ENCODE measurements at places on chromosomes 16 and 17.

GRCh38 chr17:66654764-66655163 lies 180.2 kb upstream of the CACNG5 start:
- no peak for DNase-seq

- DNase-seq: no peak
These were observed 74.7 kb downstream of the CDH13 start for GRCh38 chr16:82701442-82701955.

GRCh38 chr17:45172541-45173286 lies 11.0 kb downstream of the HEXIM2 start:
- DNase-seq: peak; percentile 21

- DNase-seq: no peak
These were observed 731 bp upstream of the MKS1 start for GRCh38 chr17:58219789-58220183.

DNA sequence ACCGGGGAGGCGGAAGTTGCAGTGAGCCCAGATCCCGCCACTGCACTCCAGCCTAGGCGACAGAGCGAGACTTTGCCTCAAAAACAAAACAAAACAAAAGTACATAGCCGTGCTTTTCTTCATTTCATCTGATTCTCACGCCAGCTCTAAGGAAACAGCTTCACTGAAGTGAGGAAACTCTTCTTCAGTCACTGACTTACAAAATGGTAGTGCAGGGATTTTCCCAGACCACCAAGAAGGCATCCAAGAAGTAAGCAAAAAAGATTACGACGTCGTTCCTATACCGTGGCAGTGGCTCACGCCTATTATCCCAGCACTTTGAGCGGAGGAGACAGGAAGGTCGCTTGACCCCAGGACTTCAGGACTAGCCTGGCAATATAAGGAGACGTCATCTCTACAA lies 40.4 kb upstream of the SLFN13 start:
- DNase-seq: no peak

- DNase-seq: no peak
These were observed 70.5 kb downstream of the DNAH17 start for GRCh38 chr17:78506454-78507309.

DNA sequence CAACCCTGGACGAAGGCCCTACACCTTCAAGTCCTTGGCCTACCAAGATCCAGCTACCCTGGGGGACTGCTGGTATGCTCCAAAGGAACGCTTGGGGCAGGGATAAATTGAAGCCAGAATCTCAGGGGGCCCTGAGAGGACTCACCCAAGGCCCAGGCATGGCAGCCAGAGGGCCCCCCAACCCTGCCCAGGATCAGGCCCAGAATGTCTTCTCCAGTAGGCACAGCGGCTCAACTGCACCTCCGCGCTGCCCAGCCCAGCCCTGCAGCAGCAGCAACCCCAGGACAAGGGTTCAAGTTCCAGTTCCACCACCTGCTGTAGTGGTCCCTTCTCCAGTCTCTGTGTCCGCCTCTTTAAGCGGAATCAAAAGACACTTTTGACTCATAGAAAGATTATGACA lies 2.2 kb downstream of the TFAP4 start:
- no peak for DNase-seq

DNA sequence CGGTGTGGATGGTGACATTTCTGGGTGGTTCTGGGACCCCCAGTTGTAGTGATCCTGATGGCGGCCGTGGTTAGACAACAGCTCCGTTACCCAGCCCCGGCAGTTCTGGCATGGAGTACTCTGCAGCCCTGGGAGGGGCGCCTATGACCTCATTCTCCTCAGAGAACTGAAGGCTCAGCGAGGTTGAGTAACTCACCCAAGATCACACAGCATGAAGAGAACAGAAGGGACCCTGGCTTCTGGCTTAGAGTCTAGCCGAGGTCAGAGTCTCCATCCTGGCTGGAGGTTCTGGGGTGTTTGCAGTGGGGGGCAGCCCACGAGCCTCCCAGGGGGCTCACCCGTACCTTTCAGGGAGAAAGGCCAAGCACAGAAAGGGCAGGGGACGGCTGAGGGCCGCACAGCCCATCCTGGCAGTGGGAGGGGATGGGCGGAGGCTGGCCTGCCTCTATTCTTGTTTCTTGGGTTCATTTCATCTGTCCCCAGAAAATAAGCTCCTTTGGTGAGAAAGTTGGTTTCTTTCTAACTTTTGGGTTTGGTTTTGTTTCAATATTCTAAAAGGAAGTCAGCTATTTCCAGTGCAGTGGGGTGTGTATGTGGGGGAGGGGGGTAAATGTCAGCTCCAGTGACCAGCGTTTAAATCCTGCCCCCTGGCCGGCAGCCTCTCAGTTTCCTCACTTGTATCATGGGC lies 13.2 kb downstream of the ZFPM1 start:
- no peak for DNase-seq

DNA sequence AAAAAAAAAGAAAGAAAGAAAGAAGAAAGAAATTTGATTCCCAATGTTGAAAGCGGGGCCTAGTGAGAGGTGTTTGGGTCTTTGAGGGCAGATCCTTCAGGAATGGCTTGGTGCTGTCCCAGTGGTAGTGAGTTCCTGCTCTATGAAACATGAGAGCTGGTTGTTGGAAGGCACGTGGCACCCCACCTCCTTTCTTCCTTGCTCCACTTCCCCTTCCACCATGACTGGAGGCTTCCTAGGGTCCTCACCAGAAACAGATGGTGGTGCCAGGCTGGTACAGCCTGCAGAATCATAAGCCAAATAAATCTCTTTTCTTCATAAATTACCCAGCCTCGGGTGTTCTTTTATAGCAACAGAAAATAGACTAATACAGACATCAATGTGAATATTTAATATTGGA lies 147.3 kb upstream of the KCNJ18 start:
- DNase-seq: no peak

- peak; percentile 54 for DNase-seq
These were observed 44.3 kb downstream of the TBC1D16 start for GRCh38 chr17:79991140-79991923.

DNA sequence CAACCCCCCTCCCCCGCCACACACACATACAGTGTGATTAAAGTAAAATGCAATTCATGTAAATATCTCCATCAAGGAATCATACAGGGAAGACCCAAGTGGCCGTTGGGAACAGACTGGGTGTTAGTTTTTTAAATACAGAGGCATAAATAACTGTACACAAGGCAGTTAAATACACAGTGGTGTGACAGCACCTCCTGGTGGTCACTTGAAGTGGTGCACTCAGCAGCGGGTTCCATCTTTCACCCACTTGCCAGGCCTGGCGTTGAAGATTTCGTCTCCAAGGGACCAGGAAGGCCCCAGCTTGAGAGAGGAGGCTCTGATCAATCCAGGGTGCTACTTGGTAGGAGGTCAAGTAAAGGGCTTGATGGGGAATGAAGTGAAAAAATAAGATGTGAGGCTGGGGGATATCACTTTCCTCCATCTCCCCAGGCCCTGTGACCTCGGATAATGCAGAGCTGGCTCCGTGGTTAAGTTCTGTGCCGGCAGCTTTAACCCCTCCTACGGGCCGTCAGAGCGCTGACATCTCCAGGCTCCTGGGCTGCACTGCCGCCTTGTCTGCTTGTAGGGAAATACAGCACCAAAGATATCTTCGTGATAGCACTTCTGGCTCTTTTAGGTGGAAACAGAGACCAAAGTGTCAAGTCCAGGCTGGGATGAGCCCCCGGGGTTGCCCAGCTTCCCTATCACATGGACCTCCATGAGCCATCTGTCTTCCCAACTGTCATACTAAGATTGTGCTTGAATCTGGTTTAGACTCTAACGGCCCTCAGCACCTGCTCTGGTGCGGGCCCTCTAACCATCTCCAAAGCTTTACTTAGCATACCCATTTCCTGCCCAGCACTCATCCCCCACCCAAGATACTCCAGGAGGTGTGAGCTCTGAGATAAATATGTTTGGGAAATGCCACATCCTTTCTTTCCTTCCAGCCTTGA lies 20.7 kb downstream of the LGALS9 start:
- DNase-seq: peak; percentile 25

DNA sequence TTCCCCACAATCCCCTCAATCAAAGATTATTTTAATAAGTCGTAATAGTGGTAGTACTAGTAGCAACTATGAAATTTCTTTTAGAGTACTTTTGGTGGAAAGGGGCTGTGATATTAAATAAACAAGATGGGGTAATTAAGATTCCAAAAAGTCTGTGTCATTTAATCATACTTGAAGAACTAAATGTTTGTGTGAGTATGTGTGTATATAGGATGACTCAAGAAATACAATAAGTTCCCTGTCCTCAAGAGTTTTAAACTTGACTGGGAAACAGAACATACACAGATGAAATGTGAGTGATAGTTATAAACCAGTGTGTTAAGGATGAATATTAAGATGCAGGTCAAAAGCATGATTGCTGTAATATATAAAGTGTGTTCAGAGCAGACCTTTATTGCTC lies 2.3 kb downstream of the ALDH3A2 start:
- DNase-seq: no peak

GRCh38 chr17:42865638-42866094 lies 14.7 kb downstream of the AOC3 start:
- no peak for DNase-seq

DNA sequence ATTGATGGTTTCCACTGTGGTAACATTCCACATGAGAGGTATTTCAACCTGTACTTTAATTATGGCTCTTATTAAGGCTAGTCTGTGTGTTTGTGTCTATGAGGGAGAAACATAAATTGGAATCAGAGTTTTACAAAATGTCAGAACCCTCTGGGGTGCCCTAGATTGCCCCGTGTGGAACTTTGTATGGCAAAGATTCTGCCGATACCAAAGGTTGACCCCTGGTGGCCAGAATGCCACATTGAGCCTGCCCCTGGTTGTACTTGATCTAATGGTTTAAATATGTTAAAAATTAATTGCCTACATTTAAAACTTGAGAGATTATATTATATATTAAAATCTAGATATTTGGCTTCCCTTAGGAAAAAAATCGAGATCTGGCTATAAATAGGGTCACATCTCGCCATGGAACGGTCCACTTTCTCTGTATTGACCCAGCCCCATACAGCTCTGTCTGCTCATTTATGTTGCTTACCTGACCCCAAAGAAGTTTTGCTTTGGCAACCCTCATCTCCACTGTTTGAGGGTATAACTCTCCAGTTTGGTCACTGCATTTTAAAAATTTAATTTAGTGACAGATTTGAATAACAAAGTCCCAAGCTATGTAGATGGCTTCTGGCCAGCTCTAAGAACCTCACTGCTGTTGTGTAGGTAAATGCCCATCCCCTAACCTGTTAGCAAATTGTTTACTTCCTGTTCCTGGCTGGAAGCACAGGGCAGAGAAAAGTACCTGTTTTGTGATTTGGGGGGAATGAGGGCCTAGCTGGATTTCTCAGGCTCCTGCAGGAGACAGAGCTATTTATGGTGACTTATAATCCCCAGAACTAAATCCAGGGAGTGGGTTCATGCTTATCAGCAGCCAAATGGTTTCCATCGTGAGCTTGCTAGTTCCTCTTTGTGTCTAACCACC lies 95.0 kb downstream of the PLCG2 start:
- DNase-seq: peak; percentile 12

DNA sequence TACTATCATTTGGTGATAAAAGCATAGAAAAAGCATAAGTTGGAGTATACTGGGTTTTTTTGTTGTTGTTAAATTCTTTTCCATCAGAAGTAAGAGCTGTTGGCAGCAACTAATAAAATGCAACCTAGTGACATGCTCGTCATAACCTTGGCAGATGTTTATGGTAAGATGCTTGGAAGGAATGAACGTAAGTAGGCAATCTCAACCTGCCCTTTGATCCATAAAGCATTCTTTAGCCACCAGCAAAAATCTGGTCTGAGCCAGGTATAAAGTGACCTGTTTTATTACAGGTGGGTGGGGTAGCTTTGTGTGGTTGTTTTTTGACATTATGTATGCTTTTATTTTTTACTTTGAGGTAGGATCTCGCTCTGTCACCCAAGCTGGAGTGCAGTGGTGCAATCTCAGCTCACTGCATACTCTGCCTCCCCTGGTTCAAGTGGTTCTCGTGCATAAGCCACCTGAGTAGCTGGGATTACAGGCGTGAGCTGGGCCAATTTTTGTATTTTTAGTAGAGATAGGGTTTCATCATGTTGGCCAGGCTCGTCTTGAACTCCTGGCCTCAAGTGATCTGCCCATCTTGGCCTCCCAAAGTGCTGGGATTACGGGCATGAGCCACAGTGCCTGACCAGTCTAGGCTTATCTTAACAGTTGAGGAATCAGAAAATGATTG lies 22.0 kb downstream of the WSB1 start:
- DNase-seq: no peak

DNA sequence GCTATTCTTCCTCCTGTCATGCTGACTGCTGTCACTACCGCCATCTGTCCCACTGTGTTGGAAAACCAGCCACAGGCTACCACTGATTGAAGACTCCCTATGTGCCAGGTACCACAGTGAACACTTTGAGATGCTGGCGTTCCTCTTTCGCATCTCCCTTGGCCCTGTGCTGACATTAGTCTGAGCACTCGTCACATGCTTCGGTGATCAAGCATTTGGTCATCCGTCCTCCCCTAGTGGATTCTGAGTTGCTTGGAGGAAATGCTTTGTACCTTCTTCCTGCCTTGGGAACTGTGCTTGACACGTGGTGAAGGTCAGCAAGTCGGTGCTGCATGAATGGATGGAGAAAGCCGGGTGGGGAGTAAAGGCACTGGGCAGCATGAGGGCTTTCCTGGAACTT lies 260.1 kb downstream of the SNX29 start:
- no peak for DNase-seq

- DNase-seq: no peak
These were observed 422.3 kb downstream of the TMEM114 start for GRCh38 chr16:8168016-8168415.

- no peak for DNase-seq
These were observed 63.9 kb downstream of the MYO1D start for GRCh38 chr17:32813021-32813420.

GRCh38 chr17:8126491-8127066 lies 2.7 kb upstream of the HES7 start:
- DNase-seq: no peak

- no peak for DNase-seq
These were observed 23.2 kb downstream of the ZNF213 start for GRCh38 chr16:3158026-3158509.

GRCh38 chr17:49618028-49618611 lies 42.4 kb downstream of the NXPH3 start:
- no peak for DNase-seq

DNA sequence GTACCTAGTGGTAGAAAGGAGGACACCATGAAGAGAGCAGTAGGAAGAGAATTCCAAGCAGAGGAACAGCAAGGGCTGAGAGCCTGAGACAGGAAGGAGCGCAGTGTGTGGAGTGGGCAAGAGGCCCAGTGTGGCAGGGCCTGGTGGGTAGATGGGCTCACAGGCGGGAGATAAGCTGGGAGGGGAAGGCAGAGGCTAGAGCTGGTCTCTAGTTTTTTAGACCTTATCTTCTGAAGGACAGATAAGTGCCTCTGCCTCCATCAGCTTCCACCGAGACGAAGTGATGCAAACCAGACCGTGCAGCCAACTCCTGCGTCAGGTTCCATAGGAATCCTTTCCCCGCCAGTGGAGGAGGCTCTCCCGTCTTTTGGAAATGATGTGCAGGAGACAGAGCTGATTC lies 33.6 kb downstream of the CDH1 start:
- no peak for DNase-seq

GRCh38 chr17:17808706-17809432 lies 27.9 kb downstream of the SREBF1 start:
- DNase-seq: no peak
